ENCODE measurements at places on chromosomes 4 and X.

DNA sequence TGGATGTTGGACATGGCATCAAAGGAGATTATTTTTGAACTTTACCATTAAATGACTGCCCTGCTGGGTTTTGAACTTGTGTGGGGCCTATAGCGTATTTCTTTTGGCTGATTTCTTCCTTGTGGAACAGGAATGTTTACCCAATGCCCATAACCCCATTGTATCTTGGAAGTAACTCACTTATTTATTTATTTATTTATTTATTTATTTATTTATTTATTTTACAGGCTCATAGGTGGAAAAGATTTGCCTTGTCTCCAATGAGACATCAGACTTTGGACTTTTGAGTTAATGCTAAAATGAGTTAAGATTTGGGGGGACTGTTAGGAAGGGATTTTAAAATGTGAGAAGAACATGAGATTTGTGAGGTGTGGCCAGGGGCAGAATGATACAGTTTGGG lies 273.1 kb downstream of the SLITRK2 start:
- DNase-seq, result no peak

DNA sequence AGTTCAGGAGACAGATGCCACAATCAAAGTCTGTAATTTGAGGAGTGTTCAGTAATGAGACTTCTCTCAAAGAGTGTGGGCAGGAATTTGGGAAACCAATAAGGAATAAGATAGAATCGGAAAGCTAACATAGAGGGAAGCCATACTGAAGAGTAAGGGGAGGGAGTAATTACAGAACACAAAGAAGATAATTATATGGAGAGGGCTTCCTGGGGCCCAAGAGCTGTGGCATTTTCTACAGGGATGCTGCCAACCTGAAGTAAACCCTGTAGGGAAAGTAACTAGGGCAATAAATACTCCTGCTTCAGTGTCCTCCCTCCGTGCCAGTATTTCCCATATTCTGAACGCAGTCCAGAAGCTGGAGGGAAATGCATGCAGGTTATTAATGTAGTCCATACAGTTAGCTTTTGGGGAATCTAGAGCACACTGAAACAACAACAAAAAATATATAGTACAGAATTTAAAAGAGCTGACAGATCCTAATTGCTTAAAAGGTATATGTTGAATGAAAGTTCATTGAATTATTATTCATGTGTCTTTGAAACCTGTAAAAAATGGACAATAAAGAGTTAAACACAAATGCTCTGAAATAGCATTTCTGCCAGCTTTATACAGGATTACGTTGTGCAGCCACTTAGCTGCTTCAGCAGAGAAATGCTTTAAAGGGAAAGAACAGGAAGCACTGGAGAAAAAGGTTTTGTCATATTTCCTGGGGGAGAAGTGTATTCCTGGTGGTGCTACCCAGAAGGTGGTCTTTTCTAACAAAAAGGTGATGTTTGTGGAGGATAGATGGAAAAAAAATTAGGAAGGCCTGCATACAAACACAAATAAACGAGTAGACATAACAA lies 48.0 kb downstream of the CXXC4 start:
- DNase-seq, result no peak

GRCh38 chr4:56261027-56261426 lies 126.3 kb downstream of the AASDH start:
- no peak for DNase-seq

DNA sequence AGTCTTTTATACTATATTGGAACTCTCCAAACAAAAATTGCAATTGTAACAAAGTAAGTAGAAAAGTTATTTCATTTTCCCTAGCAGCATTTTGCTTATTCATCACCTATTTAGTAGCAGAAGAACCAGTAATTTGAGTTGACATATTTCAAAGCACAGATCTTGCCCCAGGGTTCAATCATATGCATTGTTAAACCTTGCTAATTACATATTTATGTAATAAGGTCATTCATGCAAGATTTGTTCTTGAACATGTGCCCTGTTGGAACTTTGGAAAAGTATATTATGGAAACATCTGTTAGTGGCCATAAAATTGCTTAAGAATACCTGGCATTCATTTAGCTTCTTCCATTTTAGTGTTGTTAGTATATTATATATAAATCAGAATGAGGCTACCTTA lies 191.7 kb downstream of the TLL1 start:
- DNase-seq, result no peak

GRCh38 chr4:7192252-7193029 lies at the start of gene SORCS2:
TSS of gene SORCS2 (plus strand) at chr4:7192538.
- peak; percentile 27 for DNase-seq

- peak; percentile 7 for DNase-seq
Observed at GRCh38 chr4:144817081-144817480, 171.1 kb downstream of the HHIP start.

DNA sequence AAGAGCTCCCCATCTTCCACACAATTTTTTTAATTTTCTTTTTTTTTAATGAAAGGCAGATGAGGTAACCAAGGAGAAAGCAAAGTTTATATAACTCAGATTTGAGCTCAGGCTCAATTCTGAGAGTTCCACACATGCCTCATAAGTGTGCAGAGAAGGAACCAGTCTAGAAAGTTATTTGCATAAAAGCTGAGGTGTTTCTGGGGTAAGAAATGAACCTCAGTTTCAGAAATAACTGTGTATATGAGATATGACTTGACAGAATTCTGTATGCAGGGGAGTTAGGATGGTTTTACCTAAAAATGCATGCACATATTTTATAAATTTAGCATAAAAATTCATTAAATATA lies 51.3 kb downstream of the DTHD1 start:
- DNase-seq, result no peak

- DNase-seq, result no peak
Observed at GRCh38 chr4:149121023-149121404, 678.8 kb upstream of the NR3C2 start.

DNA sequence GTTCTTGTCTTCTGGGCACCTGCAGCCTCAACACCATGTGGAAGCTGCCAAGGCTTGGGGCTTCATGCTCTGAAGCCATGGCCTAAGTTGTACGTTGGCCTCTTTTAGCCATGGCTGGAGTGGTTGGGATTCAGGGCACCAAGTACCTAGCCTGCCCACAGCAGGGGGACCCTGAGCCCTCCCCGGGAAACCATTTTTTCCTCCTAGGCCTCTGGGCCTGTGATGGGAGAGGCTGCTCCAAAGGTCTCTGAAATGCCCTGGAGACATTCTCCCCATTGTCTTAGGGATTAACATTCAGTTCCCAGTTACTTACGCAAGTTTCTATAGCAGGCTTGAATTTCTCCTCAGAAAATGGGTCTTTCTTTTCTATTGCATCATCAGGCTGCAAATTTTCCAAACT lies 269.3 kb downstream of the NAP1L3 start:
- no peak for DNase-seq

DNA sequence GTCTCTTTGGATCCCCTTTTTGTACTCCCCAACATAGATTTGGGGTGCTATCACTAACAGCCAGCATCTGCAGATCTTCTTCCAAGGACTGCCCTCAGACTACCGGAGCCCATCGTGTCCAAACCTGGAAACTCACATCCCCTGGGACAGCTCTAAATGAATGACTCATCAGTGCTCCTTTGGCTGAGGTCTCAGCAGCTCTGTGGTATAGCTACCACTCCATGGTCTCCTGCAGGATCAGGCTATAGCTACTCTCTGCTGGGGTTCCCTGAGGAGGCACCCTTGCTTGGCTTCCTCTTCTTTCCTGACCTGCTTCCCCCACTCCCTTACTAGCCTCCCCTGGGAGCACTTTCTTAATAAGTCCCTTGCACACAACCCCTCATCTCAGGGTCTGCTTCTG lies 97.5 kb upstream of the PRPS2 start:
- DNase-seq, result peak; percentile 28

- DNase-seq, result peak; percentile 89
Observed at GRCh38 chr4:121784975-121785374, 16.1 kb upstream of the EXOSC9 start.

DNA sequence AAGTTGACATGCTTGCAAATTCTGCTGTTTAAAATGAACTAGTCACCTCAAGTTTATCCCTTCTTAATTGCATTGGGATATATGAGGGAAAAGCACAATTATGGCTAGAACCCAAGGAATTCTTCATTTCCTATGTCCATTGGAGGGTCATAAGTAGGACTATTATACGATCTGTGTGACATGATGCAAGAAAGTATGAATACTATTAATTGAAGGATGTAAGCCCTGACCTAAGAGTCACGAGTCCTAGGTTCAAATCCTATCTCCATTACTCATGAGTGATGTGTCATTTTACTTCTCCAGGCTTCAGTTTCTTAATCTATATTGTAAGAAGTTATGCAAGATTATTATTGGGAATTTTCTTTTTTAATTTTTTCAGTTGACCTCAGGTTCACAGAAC lies 542.9 kb upstream of the GRIA3 start:
- DNase-seq, result no peak

- DNase-seq, result peak; percentile 52
Observed at GRCh38 chr4:153126137-153126536, 78.1 kb upstream of the TRIM2 start.

DNA sequence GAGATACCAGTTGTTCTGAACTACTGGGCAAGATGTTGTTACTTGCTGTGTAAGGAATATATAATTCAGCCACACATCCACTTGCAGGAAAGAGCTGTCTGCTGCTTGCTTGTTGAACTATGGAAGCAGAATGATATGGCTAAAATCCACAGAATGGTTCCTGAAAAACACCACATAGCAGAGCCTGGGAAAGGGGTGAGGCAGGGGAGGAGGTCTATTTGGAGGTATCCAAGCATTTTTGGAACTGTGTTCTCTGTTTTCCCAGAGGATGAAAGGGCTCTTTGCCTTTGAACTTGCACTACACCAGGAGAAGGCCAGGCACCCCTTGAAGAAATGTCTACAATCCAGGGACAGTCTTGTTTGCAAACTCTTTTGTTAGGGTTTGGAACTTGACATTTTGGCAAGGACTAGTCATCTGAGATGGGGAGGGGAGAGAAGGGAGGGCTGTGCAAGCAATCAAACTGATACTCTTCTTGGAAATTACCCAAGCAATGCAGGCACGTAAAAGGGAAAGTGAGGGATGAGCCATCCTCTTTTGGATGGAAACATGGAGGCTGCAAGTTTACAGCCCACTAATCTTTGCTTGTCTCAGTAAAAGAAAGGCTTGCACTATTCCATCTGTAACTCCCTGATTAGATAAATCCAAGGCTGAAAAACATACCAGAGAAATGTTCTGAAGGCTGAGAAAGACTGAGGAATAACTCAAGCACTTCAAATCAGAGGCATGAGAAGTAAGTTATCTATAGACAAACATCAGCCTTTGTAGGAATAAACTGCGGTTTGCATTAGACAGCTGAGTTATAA lies 141.0 kb downstream of the TSPAN5 start:
- DNase-seq, result no peak

DNA sequence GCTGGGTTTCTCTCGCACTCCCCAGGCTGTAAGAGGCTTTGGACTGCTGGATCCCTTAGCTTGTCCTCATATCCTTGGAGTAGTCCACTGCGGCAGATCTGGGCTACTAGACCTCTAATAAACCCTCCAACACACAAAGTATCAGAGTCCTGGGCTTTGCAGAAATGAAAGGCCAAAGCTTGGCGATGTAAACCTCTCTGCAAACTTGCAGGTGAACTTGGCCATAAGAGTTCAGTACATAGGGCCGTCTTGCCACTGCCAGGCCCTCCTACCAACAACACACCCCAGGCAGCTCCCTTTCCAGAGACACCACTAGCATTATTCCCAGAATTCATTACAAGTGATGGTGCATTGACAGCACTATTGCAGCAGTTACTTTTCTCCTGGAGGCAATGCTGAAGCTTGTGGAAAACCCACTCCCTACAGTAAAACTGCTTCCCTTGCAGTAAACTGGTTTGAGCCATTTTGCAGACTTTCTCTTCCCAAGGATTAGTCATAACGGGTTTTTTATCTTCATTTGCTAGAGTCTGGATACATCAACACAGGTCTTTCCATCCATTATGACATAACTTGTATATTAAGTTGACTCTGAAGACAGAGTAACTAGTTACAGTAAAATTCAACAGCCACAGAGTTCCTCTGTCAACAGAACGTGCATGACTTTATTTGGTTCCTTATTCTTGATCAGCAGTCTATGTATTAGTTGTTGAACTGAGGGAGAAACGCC lies 2.4 kb downstream of the ANKRD50 start:
- DNase-seq, result no peak

DNA sequence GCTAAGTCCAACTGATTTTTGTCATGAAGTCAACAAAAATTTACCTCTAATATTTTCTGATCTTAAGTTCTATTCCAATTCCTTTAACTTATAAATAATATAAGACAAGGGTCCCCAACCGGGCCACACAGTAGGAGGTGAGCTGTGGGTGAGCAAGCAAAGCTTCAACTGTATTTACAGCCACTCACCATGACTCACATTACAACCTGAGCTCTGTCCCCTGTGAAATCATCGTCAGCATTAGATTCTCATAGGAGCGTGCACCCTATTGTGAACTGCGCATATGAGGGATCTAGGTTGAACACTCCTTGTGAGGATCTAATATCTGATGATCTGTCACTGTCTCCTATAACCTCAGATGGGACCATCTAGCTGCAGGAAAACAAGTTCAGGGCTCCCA lies 227.4 kb downstream of the MAPK10 start:
- DNase-seq, result no peak

DNA sequence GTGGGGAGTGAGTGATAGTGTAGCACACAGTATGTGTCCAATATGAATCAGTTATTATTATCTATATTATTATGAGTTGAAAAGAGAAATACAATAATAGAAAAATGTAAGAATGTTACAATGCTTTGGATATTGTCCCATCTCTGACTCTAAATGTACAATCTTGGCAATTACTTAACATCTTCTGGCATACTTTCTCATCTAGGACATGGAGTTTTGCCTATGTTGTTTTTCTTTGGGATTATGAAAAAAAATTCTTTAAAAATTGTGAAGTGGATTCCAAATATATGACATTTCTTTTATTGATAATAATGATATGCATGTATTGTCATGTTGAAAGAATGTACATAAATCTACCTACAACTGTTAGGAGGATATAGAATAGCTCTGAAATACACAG lies 84.1 kb downstream of the TBCK start:
- no peak for DNase-seq

- peak; percentile 78 for DNase-seq
Observed at GRCh38 chrX:152072236-152072635, 66.1 kb downstream of the MAGEA10 start.

GRCh38 chrX:25285598-25285997 lies 269.8 kb upstream of the ARX start:
- no peak for DNase-seq

DNA sequence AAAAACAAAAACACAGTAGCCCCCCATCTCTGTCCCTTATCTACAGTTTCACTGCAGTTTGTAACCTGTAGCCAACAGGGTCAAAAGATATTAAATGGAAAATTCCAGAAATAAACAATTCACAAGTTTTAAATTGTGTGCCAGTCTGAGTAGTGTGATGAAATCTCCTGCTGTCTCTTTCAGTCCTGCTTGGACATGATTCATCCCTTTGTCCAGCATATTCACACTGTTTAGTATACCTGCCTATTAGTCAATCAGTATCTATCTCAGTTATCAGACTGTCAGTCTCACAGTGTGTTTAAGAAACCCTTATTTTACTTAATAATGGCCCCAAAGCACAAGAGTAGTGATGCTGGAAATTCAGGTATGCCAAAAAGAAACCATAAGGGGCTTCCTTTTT lies 21.9 kb downstream of the CNOT6L start:
- no peak for DNase-seq

GRCh38 chr4:153471698-153472093 lies 5.5 kb downstream of the TMEM131L start:
- DNase-seq, result peak; percentile 34

Measured in A172 (cell line).